Mesothelial cell of epicardium (in vitro differentiated cells): ENCODE measurements at places on chromosomes 6 and 20. TPM values are rescaled to one million over a fixed set of nuclear protein-coding genes. Genes with fewer than 3 reads are reported as not detected.

DNA sequence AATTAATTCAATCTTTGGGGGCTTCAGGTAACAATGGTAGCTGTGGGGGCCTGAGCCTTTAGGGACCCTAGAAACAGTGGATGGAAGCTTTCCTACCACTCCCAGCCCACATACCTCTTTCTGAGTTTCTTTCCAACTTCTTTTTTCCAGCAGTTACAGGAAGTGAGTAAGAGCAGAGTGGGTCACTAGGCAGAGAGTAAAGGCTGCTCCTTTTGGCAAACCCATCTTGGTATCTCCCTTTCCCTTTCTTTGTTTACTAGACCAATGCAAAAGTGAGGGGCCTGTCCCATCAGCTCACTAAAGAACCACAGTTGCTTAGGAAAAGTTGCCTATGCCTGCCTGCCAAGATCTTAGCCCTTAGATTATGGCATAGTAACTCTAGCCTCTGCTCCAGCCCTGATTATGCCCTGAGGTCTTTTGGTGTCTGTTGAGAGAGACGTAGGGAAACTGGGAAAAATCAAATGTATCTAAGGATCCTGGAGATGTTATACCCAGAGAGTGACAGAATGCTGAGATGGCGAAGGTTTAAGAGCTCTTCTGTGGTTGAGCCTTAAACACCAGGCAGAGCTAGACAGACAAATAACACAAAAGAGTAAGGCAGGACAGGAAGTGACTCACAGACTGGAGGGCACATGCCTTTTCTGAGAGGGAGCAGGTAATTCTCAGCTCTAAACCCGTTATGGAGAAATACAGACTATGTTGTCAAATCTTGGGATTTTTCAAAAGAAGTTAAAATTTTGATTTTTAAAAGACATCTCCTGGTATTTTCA lies 31.3 kb downstream of the TRMT6 start:
- no peak for DNase-seq
- no peaks in the 10 kb centered on the region for H3K4me1 ChIP-seq
- H3K27me3 ChIP-seq = peaks cover 39% of the 10 kb centered on the region
- no peak overlapping the region for H3K4me3 ChIP-seq
- no peaks in the 10 kb centered on the region for H3K36me3 ChIP-seq

GRCh38 chr20:47872341-47872740 lies 87.1 kb upstream of the SULF2 start:
- H3K4me1 ChIP-seq = peaks cover 24% of the 10 kb centered on the region
- H3K27me3 ChIP-seq = peaks cover 12% of the 10 kb centered on the region

- DNase-seq = no peak
- peaks cover 31% of the 10 kb centered on the region for H3K4me1 ChIP-seq
- no peaks in the 10 kb centered on the region for H3K27me3 ChIP-seq
- H3K27ac ChIP-seq = peak overlapping the region; percentile 61
These were observed 45.3 kb downstream of the NINL start for GRCh38 chr20:25539742-25540672.

DNA sequence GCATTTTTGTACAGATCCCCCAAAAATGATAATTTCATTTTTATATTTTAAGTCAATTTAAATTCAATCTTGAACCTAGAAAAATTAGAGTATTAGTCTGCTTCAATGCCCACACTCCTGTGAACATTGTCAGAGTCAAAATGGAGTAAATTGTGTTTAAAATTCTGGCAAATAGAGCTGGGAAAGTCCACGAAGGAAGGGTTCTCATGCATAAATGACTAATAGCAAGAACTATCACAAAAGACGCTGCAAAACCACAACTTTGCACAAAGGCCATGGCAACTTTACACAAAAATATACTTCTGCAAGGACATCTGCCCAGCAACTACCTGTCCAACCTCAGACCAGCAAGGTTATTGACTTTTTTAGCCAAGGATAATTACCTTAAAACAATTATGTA lies 203.2 kb upstream of the SMLR1 start:
- DNase-seq = no peak
- peaks cover 18% of the 10 kb centered on the region for H3K4me1 ChIP-seq
- H3K4me3 ChIP-seq = no peak overlapping the region
- H3K27me3 ChIP-seq = no peaks in the 10 kb centered on the region

- DNase-seq = no peak
- H3K27me3 ChIP-seq = no peaks in the 10 kb centered on the region
- H3K4me3 ChIP-seq = no peak overlapping the region
- no peak overlapping the region for H3K27ac ChIP-seq
- H3K4me1 ChIP-seq = peaks cover 12% of the 10 kb centered on the region
- peaks cover 2% of the 10 kb centered on the region for H3K36me3 ChIP-seq
These were observed 115.8 kb downstream of the TRERF1 start for GRCh38 chr6:42335896-42336295.

DNA sequence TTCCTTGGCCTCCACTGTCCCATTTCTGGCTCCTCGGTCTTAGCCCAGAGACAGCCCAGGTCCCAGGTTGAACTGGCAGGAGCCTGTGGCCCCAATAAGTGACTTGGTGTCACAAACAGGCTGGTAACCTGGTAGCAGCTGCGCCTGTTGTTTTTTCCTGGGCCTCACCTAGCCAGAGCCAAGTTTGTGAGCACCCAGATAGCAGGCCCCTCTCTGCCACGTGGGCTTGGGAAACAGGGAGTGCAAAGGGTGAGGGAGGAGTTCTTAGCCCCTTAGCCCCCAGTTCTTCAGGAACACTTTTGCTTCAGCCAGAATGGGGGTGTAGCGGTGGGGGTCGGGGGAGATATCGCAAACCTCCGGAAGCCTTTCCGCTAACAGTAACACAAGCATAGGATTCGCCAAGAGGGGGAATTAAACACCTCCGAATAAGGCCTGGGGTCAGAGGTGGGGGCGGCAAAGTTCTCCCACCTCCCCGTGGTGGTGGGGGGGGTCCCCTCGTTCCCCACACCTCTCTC lies 760 bp downstream of the C6orf132 start:
- H3K27me3 ChIP-seq = peaks cover 2% of the 10 kb centered on the region
- H3K36me3 ChIP-seq = no peaks in the 10 kb centered on the region
- no peak for DNase-seq
- peaks cover 46% of the 10 kb centered on the region for H3K4me1 ChIP-seq
- H3K27ac ChIP-seq = peak overlapping the region; percentile 100

DNA sequence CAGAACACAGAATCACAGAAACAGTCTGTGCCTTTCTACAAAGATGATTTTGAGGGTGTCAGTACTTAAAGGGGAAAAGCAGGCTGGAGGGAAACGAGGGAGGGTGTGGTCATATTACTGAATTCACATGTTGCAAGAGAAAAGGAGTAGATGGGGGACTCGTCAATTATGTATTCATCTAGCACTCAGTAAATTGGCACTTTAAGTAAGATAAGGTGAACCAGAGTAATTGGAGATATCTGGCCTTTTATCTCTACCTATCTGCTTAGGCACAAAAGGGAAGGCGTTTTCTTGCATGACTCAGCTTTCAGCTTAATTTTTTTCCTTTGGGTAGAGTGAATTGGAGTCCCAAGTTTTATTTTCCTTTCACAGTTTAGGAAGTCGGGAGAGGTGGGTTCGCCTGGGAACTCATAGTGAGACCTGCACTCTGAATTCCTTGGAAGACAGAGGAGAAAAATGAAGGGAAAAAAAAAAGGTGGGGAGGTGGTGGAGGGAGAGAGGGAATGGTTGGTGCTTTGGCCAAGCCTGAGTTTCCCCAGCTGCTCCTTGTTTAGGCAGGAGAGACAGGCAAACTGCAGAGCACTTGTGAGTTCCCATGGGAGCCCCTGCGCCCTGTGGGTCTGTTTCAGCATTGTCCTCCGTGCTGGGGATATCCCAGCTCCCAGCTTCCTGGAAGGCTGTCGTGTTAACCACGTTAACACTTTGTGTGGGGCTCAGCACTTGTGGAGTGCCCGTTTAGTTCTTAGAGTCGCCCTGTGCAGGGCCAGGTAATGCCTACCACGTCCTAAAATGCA lies 19.7 kb upstream of the GTSF1L start:
- no peaks in the 10 kb centered on the region for H3K36me3 ChIP-seq
- peaks cover 48% of the 10 kb centered on the region for H3K27me3 ChIP-seq
- DNase-seq = no peak
- no peak overlapping the region for H3K27ac ChIP-seq
- H3K4me3 ChIP-seq = no peak overlapping the region

- H3K27ac ChIP-seq = no peak overlapping the region
- H3K36me3 ChIP-seq = peaks cover 15% of the 10 kb centered on the region
- H3K4me3 ChIP-seq = peak overlapping the region; percentile 20
- DNase-seq = no peak
These were observed 7.1 kb downstream of the GJA1 start for GRCh38 chr6:121442576-121442975.

- no peaks in the 10 kb centered on the region for H3K4me1 ChIP-seq
- DNase-seq = no peak
- H3K4me3 ChIP-seq = no peak overlapping the region
- H3K36me3 ChIP-seq = no peaks in the 10 kb centered on the region
These were observed 77.1 kb downstream of the STMND1 start for GRCh38 chr6:17178754-17179529.

DNA sequence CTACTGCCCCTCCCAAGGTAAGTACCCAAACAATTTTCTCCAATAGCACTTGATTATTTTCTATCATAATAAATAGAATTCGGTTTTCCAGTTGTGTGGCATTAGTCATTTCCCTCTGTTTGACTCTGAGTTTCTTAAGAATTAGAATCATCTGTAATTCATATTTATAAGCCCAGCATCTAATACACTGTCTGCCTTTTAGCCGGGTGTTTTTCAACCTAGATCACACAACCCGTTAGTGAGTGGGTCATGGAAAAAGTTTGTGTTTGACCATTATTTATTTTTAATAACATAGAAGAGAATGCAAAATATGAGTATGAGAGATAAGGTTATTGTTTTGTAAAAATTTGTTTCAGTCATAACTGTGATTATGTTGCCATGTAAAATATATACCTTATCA lies 701.6 kb downstream of the RFPL4B start:
- no peak overlapping the region for H3K4me3 ChIP-seq
- H3K36me3 ChIP-seq = no peaks in the 10 kb centered on the region
- DNase-seq = no peak
- H3K27ac ChIP-seq = no peak overlapping the region

- no peaks in the 10 kb centered on the region for H3K36me3 ChIP-seq
- DNase-seq = peak; percentile 75
- H3K4me3 ChIP-seq = no peak overlapping the region
- H3K4me1 ChIP-seq = peaks cover 70% of the 10 kb centered on the region
- H3K27me3 ChIP-seq = no peaks in the 10 kb centered on the region
These were observed 15.2 kb upstream of the MRPS18A start for GRCh38 chr6:43702534-43703440.

DNA sequence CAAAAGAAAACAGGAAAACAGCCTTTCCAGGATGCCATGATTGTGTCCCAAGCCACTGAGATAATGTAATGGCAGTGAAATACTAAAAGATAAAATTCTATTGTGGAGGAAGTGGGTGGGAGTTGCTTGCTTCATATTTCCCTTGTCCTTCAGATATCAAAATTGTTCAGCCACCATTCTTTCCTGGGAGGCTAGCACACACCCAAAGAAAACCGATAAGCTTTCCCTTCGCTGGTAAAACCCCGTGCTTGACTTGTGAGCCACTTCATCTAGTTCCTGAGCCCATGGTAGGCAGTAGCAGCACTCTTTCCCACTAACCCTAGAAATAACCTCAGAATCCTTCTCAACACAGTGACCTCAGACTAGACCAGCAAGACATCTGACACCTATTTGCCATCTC lies 357.4 kb upstream of the PLCB4 start:
- no peak overlapping the region for H3K27ac ChIP-seq
- H3K4me3 ChIP-seq = no peak overlapping the region
- H3K4me1 ChIP-seq = no peaks in the 10 kb centered on the region
- DNase-seq = no peak
- peaks cover 14% of the 10 kb centered on the region for H3K36me3 ChIP-seq
- no peaks in the 10 kb centered on the region for H3K27me3 ChIP-seq

GRCh38 chr6:15290067-15290680 lies 44.3 kb downstream of the JARID2 start:
- H3K27ac ChIP-seq = no peak overlapping the region
- peaks cover 13% of the 10 kb centered on the region for H3K4me1 ChIP-seq
- no peak for DNase-seq
- H3K27me3 ChIP-seq = no peaks in the 10 kb centered on the region
- H3K36me3 ChIP-seq = peaks cover 9% of the 10 kb centered on the region

DNA sequence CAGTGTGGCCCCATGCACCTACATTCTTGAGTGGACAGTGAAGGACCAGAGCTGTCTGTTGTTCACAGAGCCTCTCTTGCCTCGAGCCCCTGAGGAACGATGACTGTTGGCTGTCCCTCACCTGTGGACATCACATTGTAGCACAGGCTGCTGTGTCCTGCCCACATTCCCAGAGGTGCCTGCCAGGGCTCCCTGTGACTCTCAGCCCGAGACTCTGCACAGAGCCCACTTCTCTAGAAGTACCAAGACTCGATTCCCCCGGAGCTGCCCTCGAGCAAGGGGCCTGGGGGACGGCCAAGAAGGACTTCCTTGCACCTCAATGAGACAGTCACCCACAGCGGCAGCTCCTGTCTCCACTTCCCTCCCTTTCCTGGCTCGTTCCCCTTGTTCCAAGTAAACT lies 28.6 kb upstream of the DLGAP4 start:
- H3K36me3 ChIP-seq = no peaks in the 10 kb centered on the region
- peaks cover 19% of the 10 kb centered on the region for H3K27me3 ChIP-seq
- peak; percentile 36 for DNase-seq
- no peaks in the 10 kb centered on the region for H3K4me1 ChIP-seq
- no peak overlapping the region for H3K4me3 ChIP-seq
- no peak overlapping the region for H3K27ac ChIP-seq

DNA sequence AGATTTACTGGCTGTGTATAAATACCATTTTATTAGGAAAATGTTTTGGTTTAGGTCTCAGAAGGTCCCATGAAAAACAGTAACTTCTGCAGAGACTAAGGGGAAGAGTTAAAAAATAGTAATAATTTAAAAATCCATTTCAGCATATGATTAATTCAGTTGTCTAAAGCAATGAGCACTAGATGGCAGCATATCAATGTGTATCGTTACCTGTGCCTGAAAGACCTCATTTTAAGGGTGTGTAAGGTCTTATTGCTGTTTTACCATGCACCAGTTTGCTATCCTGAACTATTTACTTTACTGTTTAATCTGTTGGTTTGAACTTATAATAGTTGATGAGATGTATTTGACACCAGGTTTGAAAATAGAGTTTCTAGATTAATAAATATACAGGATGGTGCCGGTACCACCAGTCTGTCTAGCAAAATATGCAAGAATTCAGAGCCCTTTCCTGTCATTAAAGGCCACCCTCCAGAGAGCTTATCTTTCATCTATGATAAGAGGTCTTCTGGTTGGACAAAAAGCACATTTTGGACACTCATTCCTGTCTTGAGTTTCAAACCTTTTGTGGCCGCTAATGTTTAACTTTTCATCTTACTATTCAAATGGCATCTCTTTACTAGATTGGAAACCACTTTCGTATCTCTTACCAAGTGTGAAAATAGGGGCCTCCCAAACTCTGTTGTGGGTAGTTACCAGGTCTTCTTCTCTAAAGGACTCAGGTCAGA lies 8.9 kb upstream of the AHI1 start:
- H3K27me3 ChIP-seq = no peaks in the 10 kb centered on the region
- H3K36me3 ChIP-seq = no peaks in the 10 kb centered on the region
- DNase-seq = no peak
- H3K27ac ChIP-seq = peak overlapping the region; percentile 21
- no peak overlapping the region for H3K4me3 ChIP-seq
- H3K4me1 ChIP-seq = peaks cover 24% of the 10 kb centered on the region

MRAP2 gene
- total RNA-seq = 2.0 to 2.7 TPM (median 2.1 TPM) in 3 replicates

POM121L2 gene
- total RNA-seq = 0.07 TPM in 1 of 3 replicates, not detected in the others

HLA-DQB1 gene
- 9.0 to 9.8 TPM (median 9.7 TPM) in 3 replicates for total RNA-seq

PSORS1C2 gene
- total RNA-seq = not detected in 3 replicates

CCN5 gene
- not detected in 3 replicates for total RNA-seq

TMEM74B gene
- total RNA-seq = 0.85 to 1.1 TPM (median 0.95 TPM) in 3 replicates
